Tongue (tissue), 3 donors: ENCODE measurements at places on chromosomes 5 and 9. TPM values are rescaled to one million over a fixed set of nuclear protein-coding genes. Genes with fewer than 3 reads are reported as not detected.

Gene SOHLH1
- not detected for total RNA-seq

Gene FOXD4L5
- not detected for total RNA-seq

Gene DIRAS2
- total RNA-seq = 1.5 TPM

Gene PCDHA11
- 0.51 TPM for total RNA-seq

Gene ADAMTS19
- 49.9 TPM for total RNA-seq
